ENCODE measurements at places on chromosomes 16 and 17.

DNA sequence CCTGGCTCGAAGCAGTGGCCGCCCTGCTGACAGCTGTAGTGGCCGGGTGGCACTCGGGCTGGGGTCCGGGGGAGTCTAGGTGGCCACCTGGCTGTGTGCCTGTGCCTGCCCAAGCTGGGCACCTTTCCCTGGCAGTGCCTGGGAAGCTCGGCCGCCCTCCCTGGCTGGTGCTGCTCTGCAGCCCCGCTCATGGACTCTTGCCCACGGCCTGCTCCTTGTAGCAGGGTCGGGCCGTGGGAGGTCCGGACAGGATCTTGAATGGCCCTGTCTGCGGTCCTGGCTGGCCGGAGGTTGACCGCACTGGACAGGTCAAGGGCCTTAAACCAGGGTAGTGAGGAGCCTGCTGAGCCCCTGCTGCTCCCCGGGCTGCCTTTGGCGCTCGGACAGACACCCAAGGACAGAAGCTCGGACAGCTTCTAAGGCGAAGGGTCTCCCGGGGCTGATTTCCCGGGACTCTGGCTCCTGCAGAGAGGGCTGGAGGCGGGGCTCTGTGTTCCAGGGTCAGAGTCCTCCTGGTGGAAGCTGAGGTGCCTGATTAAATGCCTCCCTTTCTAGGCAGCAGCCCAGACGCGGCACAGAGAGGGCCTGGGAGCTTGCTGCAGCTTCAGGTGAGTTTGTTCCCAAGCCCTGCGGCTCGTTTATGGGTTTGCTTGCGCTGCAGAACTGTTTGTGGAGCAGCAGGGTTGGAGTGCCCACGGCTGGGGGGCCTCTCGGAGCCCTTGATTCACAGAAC, 6.0 kb downstream of the CAPN15 start:
- no peak for DNase-seq

- DNase-seq: no peak
These were observed 22.1 kb downstream of the TMEM114 start for GRCh38 chr16:8568231-8568617.

DNA sequence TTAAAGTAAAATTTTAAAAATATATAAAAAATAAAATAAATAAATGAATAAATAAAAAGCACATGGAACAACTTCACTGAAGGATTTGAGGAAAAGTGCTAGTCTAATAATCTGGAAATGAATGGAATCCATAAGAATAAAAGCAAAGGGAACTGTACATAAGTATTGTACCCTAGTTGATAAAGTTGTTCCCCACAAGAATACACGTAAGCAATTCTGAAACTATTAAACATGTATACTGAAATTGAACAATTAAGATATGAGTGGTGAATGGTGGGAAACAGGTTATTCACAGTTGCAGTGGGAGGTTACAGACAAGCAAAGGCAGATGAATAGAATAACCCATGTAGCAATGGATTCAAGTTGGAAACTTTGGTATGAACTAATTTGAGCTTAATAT, 853.2 kb upstream of the SOX9 start:
- DNase-seq: no peak

DNA sequence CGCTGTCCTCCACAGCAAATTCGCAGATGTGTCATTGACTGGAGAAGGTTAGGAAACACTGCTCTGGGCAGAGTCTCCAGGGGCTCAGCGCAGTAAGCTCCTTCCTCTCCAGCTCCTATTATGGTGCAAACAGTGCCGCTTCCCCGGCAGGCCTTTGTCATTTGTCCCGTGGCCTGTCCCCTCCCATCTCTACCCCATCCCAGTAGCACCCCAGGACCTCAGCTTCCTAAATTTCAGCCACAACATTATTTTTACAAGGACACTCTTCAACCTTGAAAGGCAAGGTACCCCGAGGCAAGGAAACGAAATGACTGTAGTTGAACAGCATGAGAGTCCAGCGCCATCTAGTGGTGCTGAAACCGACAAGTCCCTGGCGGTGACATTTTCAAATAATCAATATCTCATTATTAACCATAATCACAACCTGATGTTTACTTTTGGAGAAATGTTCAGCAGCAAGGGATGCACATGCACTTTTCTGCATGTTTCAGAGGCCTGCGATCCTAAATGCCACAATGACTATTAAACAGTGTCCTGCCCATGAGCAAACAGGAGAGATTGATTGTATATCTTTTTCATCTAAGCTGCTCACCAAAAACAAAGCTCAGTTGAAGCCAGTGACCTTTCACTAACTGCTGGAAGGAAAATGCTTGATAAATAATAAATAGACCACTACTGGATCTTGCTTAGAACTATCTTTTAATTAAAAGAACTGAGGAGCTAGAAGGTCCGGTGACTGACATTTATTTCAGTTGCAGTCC, 16.5 kb downstream of the MRPS23 start:
- peak; percentile 67 for DNase-seq

DNA sequence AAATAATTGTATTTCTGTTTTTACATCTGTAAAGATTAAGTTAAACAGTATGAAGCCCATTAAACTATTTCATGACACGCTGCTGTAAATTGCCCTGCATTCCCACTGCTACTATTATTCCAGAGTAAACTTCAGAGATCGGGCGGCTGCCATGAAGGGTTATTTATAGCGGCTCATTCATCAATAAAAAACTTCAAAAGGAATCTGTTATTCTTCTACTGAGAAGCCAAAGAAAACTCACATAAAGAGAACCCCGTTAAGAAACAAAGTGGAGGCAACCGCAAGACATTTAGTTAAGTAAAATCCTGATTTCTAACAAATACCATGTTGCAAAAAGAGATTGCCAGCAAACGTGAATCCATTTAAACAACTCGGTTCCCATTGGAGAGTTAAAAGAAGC, 16.4 kb downstream of the FOXL1 start:
- no peak for DNase-seq

DNA sequence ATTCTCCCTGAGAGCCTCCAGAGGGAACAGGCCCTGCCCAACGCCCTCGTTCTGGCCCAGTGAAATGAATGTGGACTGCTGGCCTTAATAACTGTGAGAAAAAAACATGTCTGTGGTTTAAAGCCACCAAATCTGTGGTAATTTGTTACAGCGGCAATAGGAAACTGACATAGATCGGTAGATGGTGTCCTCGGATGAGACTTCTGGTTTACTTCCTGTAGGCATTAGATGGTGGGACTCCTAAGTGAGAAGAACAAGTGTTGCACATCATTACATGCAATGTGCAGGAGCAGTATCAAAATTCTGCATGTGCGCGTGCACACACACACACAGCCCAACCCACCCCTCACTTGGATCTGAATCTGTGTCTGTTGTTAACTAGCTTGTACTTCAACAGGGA, 42.0 kb downstream of the CDK5R1 start:
- DNase-seq: no peak

DNA sequence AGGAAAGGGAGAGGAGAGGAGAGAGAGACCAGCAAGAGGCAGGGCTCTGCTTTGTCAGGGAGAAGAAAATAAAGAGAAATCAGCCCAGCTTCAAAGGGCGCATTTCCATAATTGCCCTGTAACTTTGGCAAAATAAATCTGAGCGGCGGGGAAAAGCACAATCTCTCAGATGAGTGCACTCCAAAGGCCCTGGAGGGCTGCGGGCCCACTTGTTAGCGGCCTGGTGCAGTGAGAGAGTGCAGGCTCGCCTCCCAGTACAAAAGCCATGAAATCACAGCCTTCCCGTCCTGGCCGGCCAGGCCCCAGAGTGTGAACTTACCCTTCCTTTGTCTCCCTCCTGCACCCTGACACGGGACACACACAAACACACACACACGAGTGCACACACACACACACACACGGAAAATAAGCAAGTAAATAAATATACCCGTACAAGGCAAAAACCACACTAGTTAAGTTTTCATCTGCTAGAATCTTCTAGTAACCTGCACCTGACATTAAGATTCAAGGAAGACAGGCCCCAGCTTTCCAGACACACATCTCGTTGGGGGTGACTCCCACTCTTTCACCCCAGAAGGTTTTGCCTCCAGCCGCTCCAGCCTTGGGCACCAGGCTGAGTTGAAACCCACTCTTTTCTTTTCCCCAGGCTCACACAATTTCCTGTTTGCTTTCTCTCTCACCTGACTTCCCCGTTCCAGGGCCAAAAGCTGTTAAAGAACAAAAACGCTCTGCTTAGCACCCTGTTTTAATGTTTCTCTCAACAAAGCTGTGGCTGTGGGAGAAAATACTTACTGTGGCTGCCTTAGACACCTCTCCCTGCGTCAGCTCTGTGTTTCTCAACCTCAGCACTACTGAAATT, 8.5 kb downstream of the IRX3 start:
- DNase-seq: no peak
